HL-60 (cell line): ENCODE measurements at places on chromosomes 1 and 21.

GRCh38 chr1:199157494-199157893, 518.7 kb downstream of the PTPRC start:
- no peak for DNase-seq

- no peak for DNase-seq
These were observed 30.6 kb upstream of the LCE5A start for GRCh38 chr1:152479792-152480595.

DNA sequence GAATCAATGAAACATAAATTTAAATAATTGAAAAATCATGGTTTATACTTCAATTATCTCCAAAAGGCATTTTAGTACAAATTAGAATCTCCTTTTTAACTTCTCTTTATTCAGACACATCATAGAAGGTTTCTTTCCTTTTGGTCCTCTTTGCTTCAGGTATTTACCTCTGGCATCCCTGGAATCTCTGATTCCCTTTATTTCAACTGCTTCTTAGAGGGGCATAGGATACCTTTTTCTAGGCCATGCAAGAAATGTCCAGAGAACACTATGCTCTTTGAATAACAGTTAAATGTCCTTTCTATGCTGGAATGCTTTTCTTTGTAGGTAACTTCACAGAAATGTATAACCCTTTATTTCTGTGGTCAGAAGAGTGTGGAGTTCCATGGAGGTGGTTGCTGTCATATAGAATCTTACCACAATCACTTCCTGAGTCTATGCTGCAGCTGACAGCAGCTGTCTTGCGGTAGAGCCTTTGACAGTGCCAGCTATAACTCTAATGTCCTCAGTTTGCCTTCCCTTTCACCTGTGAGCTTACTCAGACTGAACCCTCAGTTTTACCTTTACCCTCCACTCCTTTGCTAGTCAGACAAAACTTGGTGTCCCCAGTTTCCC, 8.6 kb downstream of the LAMC2 start:
- no peak for DNase-seq

DNA sequence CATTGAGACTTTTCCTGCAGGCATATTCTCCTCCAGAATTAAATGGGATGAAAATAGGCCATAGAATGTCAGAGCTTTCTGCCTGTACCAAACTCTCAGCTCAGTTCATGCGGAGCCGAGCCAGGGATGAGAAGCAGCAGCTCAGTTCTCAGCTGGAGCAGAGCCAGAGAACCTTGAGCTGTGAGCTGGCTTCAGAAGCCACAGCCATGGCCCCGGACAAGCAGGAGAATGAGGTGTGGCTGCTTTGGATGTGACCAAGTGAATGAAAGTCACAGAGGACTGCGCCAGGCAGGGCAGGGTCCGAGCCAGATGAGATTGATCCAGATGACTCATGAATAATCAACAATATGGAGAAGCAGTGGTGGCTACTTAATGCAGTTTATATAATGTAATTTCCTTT, 633.8 kb downstream of the NCAM2 start:
- DNase-seq: no peak

- no peak for DNase-seq
These were observed 2.3 kb downstream of the ZBTB37 start for GRCh38 chr1:173870252-173871075.

GRCh38 chr21:22297575-22297974, 1299.4 kb downstream of the NCAM2 start:
- no peak for DNase-seq

DNA sequence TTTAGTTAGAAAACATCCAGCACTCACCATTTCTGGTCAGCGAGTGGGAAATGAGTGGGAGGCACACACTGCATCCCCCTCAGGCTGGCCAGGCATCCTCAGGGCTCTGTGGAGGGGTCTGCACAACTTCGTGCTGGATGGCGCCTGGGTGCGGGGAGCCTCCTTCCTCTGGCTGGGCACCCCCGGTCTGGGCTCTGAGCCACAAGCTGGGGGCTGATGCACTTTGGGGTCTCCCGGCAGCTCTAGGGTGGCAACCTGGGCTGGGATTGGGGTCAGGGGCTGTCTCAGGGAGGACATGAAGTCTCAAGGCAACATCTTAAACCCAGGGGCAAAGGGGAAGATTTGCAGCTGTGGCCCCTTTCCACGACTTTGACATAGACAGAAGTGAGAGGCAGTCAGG, 23.5 kb downstream of the PRDM16 start:
- no peak for DNase-seq

- DNase-seq: no peak
These were observed 505.1 kb downstream of the LTN1 start for GRCh38 chr21:28487455-28488070.

GRCh38 chr1:211783897-211784296, 46.7 kb downstream of the LPGAT1 start:
- DNase-seq: no peak

GRCh38 chr1:5720936-5721335, 271.3 kb downstream of the NPHP4 start:
- DNase-seq: no peak

- DNase-seq: no peak
These were observed 13.5 kb downstream of the DNAJC16 start for GRCh38 chr1:15540186-15540585.

DNA sequence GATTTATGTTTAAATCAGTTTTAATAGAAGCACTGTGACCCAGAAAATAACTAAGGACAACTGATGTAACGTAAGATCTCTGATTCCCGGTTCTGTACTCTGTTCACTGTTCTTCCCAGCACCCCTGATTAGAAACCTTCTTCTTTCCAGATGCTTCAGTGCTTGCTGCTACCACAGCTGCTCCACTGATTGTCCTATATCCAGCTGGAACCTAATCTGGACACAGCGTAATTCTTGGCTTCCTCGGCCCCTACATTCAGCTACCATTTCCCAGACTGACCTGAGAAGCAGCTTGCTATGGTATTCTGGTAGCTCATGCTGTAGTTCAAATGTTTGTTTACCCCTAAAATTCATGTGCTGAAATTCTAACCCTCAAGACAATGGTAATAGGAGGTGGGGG, 302.7 kb downstream of the GRIK1 start:
- DNase-seq: no peak

DNA sequence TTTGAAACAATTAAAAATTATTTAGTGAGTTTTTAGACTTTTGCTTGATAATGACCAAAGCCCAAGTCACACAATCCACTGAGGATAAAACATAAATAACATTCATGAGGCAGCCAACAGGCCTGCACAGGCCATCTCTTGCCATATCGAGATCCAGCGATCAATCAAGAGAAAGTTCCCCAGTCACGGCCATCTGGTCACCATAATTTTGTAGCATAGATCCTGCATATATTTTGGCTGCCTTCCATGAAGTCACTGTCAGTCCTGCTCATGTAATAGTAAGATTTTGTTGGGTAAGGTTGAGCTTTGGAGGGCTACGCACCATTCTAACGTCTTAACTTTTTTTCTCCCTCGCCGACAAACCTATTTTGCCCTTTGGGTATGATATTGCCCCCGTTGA, 17.5 kb downstream of the KPNA6 start:
- no peak for DNase-seq

GRCh38 chr1:212110617-212111016, 75.1 kb downstream of the DTL start:
- no peak for DNase-seq

DNA sequence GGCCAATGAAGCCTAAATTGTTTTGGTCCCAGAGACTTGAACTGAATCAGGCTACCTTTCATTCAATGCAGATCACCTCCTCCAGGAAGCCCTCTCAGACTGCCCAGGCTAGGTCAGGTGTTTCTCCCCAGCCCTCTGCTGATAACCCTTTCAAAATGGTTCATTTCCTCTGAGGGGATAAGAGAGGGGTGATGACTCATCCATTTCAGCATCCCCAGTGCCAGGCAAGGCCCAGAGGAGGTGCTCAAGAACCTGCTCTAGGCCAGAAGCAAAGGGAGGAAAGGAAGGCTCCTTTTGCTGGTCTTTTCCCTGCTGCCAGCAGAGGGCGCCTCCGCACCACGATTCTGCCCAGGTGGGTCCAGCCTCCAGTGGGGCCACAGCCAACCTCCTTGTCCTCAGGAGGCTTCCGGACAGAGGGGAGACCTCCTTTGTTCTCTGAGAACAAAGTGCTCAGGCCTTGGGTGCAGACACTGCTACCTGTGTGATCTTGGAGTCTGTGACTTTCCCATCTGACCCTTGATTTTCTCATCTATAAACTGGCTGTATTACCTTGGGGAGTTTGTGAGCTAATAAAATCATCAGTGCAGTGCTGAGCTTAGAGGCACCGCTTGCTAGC, 45.3 kb upstream of the ARHGEF10L start:
- DNase-seq: peak; percentile 43

DNA sequence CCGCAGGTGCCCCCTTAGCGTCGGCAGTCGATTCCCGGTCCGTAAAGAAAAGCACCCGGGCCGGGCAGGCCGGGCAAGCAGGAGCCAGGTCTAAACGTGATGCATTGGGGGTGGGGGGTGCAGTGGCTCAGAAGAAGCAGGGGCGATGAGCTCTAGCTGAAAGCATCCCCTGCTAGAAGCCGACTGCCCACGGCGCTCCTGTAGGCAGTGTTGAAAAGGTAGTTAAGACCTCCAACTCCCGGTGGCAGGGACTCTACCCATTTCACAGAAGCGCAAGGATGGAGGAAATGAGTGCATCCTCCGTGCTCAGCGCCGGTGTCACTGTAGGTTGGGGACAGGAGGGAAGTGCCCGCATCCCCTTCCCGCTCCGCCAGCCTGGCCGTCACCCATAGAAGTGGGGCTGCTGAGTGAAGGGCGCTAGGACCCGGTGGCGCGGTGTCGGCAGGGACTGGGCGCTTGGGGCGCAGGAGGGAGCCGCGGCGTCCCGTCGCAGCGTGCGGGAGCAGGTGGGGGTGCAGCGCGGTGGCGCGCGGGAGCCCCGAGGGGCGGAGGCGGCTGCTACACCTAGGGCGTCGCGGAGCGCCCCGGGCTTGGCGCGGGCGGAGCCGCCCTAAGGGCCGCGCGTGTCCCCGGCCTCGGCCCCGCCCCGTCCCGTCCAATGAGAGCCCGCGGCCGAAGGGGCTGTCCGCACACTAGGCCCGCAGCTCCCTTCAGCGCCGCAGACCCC, at the start of gene WNT2B:
Gene WNT2B (plus strand): TSS at position 688 of the 727 bp plus-strand sequence. CDS start 298 bp downstream, outside the sequence.
- peak; percentile 42 for DNase-seq

- peak; percentile 45 for DNase-seq
These were observed 39.6 kb upstream of the LDLRAP1 start for GRCh38 chr1:25503551-25504426.
